ENCODE measurements at places on chromosomes 16 and 17.

- DNase-seq, result no peak
These were observed 36.5 kb upstream of the DHRS7B start for GRCh38 chr17:21089933-21090901.

GRCh38 chr17:3959295-3959899 is 4.8 kb downstream of the ATP2A3 start:
- no peak for DNase-seq

- DNase-seq, result no peak
These were observed 29.2 kb upstream of the CBFA2T3 start for GRCh38 chr16:89006036-89006752.

GRCh38 chr16:4290236-4290830 is 17.5 kb upstream of the TFAP4 start:
- no peak for DNase-seq

- DNase-seq, result peak; percentile 10
These were observed 744 bp upstream of the GGNBP2 start for GRCh38 chr17:36544044-36544306.

- no peak for DNase-seq
These were observed 3.8 kb downstream of the LITAFD start for GRCh38 chr16:8885674-8886592.

GRCh38 chr17:77424585-77425344 is 284.0 kb downstream of the SEC14L1 start:
- no peak for DNase-seq

DNA sequence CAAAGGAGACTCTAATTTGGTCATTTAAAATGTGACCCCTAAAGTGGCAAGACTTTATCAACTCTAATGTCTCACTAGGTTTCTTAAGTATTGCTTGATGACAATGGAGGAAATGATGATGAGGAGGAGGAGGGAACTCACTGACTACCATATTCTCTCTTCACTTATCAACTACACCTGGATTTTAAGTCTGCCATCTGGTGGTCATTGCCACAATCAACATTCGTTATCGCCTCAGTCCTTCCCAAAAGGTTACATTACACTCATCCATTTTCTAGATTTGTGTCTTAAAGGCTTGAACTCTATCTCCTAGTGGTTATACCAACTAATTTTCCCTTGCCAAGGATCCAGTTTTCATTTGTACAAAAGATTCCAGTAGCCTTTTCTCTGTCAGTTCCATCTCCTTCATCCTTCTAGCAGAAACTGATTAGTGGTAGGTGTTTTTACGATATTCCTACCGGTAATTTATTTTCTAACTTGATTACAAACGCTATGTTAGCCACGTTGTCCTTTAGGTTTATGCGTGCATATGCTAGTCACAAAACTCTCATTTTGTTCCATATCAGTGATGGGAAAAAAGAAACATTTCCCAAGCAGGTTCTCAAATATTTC is 114.6 kb upstream of the NOG start:
- no peak for DNase-seq

- DNase-seq, result no peak
These were observed 35.0 kb upstream of the MNT start for GRCh38 chr17:2435862-2436261.

GRCh38 chr17:29376667-29377270 is 13.4 kb upstream of the TAOK1 start:
- DNase-seq, result no peak

- no peak for DNase-seq
These were observed 5.2 kb downstream of the ADPRM start for GRCh38 chr17:10702574-10702973.

GRCh38 chr17:683499-684254 is 31.0 kb downstream of the VPS53 start:
- no peak for DNase-seq

GRCh38 chr17:40663252-40663651 is 1.7 kb downstream of the KRT222 start:
- DNase-seq, result no peak

DNA sequence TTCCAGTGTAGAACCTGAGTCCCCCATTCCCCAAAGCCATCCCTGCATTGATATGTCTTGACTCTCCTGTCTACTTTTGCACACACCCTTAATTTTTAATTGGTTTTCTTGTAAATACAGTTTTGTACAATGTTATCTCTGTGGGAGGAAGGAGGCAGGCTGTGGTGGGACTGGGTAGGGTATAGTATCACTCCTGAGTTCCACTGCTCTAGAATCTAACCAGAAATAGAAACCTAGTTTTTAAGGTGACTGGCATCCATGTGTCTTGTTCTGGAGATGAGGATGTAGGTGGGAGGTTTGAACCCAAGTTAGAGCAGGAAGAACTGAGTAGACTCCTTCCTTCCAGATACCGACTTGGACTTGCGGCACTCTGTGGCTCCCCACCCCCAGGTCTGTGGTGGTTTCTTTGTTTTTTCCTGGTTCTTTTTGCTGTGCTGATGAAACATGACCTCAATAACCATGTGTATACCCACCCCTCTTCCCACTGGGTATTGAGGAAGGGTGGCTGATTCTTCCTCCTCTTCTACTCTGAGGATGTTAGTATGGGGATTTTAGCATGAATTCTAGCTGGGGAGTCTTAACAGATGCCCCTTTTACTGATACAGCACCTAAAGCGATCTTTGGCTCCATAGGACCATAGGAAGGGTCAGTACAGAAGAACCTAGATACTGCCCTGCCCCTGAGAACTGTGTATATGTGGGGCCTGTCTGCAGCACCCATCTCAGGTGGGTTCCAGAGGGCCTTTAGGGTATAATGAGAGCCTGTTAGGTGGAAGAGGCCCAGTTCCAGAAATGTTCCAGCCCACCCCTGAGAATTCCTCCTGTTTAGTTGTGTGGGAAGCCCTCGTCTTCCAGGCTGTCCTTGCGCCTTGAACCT is 48.7 kb downstream of the SF3B3 start:
- no peak for DNase-seq

DNA sequence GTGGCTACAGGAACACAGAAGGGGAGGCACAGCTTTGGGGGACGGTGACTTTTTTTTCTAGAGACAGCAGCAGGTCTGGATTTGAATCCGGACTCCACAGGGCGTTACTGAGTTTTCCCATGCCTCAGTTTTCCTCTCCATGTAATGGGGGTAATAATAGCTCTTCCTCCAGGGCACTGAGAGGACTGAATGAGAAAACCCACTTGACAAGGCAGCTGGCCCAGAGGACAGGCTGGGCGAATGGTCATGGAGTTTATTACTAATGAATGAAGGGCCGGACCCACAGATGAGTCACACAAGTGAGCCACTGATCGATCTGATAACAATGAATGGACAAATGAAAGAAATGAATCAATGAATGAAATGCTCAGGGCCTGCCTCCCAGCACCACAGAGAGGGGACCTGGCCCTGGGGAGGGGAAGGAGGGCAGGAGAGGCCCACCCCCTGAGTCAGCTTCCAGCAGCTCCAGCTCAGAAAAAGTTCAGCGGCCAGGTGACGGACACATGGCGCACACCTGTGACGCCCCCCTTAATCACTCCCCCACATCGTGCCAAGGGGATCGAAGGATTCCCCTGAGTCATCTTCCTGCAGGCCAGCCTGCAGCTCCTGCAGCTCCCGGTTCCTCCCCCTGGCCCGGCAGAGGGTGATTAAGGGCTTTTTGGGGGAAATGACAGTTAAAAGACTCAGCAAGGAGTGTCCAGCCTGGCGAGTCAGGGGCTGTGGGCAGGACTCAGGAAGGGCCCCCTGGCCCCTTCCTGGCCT is 54.3 kb downstream of the SOCS1 start:
- DNase-seq, result no peak

DNA sequence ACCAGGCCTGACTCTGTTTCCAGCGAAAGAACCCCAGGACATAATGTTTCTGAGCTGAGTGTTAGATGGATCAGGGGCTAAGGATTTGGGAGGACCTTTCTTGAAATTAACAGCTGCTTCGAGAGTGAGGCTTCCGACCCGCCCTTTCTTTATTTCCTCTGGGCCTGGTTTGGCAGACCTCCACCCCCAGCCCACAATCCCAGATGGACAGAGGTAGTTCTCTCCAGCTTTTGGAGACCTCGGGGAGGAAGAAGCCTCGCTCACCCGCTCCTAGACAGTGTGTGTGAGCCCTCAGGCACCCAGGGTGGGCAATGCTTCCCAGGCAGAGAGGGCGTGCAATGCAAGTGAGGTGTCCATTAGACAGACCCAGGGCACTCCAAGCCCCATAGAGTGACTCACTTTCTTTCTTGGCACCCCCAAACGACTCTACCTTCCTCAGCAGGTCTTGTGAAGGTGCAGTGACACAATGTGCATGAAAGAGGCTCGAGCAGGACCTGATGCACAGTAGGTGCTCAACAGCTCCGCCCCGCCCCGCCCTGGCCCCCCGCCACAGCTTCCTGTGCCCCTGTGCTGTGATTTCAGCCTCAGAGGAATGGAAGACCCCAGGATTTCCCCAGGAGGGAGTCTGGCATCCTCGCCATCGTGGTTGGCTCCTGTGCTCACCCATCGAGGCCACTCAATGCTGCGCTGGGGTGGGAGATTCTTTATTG is 50.7 kb upstream of the TOB1 start:
- DNase-seq, result no peak

DNA sequence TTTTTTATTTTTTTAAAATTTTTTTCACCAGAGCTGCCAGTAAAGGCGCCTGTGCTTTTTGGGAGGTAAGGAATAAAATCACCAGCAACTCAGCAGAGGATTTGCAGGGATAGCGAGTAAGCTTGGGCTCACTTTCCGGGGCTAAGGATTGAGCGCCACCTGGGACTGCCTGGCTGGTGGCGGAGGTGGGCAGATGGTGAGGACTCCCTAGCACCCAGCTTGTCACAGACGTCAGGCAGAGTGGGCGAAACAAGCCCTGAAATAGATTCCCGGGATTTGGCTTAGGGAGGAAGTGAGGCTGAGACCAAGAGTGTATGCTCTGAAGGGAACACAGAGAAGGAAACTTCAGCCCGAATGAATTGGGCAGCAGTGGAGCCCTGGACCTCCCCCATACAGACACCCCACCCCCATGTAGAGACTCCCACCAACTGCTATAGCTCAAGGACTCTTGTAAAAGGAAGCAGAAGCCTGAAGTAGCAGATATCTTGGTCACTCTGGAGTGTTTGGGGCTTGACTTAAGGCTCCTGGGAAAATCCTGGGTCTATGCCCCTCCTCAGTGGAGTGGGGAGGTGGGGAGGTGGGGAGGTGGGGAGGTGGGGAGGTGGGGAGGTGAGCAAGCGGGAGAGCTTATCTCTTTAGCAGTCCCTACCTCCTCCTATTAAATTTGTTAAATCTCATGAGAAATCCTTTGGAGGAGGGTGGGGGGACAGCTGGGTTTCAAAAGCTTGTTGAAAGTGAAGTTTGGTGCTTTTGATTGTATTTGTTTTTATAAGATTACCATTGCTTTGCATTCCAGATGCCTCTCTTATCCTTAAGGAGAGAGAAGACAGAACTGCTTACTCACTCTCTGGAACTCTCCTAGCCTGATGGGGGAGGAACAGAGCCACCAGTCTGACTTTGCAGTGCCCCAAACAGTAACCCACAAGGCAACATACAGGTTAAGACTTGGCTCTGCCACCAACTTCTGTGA is 8.2 kb downstream of the ARL4D start:
- DNase-seq, result no peak

DNA sequence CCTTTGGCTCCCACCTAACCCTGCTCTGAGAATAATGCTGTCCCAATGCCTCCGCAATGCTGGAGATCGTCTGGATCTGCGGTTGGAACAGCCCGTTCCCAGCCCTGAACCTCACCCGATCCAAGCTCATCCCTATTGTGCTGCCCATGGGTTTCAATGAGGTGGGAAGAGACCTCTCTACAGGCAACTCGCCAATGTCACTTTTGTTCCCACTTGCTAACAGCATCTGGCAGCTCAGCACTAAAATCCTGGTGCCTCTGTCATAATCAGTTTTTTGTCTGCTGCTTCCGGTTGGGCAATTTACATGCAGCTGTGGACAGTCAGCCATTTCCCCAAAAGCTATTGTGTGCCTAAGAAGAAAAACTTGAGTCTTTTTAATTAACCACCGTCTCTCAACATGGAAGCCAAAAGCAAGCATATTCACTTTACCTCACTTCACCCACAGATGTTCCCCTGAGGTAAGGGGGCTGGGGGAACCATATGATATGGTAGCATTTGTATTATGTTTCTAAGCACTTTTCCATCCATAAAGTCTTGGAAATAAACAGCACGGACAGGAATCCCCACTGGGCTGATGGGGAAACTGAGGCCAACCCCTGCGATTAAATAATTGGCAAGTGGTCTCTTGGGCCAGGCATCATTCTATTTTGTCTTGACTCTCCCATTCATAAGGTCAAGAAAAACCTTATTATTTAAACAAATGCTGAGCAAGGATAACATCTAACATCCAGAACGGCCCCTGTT is 159.2 kb upstream of the CDH5 start:
- DNase-seq, result no peak

- no peak for DNase-seq
These were observed 1.8 kb upstream of the ERN1 start for GRCh38 chr17:64131606-64132270.

DNA sequence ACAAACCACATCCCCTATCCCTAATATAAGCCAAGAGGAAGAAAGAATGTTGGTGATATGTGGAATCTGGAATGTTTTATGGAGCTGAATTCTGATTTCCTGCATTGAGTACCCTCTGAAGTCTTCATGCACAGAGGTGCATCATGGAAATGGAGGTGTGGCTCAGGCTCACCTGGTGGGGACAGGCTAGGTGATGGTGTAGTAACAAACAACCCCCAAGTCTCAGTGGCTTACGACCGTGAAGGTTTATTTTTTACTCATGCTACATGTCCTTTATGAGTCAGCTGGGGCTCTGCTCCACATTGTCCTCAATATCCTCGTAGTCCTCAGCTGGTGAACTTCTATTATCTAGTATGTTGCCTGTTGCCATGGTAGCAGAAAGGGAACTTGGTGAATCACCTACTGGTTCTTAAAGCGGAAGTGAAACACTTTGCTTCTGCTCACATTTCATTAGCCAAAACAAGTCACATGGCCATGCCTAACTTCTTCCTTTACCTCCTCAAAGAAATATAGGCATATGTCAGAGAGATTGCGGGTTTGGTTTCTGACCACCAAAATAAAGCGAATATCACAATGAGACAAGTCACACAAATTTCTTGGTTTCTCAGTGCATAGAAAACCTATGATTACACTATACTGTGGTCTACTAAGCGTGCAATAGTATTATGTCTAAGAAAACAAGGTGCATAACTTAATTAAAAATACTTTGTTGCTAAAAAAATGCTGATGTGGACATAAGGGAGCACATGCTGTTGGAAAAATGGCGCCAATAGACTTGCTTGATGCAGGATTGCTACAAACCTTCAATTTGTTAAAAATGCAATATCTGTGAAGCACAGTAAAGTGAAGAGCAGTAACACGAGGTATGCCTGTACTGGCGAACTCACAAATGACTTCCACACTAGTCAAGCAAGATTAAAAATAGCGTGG is at the start of gene PMFBP1:
Gene PMFBP1, minus strand, starts transcription at position 51 of the 930 bp plus-strand sequence. CDS start 947 bp downstream, outside the sequence.
- peak; percentile 1 for DNase-seq
